Kasumi-1 (cell line): ENCODE measurements at places on chromosomes 4 and X.
A peak's percentile ranks its signal among the peaks of the same experiment; 100 is the strongest.

DNA sequence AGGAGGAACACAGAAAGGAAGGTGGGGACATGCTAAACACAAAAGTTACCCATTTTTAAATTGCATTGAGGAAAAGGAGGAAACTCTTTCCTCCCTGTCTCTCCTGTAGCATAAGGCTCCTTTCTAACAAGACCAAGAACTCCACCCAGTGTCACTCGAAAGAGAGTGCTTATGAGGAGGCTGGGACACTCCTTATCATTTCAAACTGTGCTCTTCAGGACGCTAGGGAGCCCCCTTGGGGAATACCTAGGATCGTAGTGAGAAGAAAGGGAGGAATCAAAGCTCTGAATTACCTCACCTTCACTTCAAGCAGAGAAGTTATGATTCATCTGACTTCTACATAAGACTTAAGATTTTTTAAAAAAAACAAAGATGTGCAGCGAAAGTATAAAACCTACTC is 65.5 kb downstream of the F9 start:
- no peak for DNase-seq

DNA sequence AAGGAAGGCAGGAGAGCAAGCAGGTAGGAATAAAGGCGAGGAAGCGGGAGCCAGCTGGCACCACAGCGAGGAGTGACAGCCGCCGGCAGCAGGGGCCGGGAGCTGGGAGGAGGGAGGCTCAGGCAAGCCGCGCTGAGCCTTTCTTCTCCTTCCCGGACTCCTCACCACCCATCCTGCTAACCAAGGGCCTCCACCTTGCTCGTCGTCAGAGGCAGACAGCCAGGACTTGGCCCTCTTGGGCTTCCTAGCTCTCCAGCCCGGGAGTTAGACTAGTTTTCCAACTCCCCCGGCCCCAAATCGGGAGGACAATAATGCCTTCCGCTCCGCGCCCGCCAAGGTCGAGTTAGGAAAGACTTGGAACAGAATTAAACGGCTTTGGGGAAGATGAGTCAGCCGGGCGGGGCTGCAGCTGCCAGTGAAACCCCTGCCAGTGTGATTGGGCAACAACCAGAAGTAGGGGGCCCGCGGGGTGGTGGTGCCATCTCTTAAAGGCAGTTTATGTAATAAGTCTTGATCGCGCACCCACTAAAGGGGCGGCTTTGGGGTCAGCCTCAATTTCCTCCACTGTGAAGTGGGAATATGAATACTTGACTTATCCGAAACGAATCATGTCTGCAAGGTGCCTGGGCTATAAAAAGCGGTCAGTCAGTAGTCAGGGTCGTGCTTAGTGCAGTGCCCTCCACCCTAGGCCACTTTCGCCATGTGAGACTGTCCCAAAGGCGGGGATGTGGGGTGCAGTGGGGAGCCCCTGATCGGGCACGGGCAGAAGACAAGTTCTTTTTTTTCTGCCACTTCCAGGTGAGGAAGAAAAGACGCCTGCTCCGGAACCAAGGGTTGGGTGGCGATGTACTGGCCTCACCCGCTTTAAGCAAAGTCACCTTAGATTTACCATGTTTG is 6.7 kb upstream of the HSD17B10 start:
- DNase-seq, result peak; percentile 47

GRCh38 chr4:182351485-182351884 is 108.3 kb downstream of the TENM3 start:
- DNase-seq, result no peak

DNA sequence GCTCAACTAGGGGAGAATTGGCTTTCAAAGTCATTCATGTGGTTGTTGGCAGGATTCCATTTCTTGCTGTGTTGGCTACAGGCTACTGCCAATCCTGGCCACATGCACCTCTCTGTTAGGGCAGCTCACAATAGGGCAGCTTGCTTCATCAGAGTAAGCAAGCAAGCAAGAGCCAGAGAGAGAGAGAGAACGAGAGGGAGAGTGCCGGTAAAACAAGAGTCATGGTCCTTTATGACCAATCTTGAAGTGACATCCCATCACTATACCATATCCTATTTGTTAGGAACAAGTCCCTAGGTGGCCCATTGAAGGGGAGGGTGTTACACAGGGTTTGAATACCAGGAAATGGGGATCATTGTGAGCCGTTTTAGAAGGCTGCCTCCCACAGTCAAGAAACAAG is 33.0 kb upstream of the TLR2 start:
- peak; percentile 69 for DNase-seq

- DNase-seq, result no peak
Observed at GRCh38 chr4:25760518-25761157, 102.2 kb downstream of the SEL1L3 start.

DNA sequence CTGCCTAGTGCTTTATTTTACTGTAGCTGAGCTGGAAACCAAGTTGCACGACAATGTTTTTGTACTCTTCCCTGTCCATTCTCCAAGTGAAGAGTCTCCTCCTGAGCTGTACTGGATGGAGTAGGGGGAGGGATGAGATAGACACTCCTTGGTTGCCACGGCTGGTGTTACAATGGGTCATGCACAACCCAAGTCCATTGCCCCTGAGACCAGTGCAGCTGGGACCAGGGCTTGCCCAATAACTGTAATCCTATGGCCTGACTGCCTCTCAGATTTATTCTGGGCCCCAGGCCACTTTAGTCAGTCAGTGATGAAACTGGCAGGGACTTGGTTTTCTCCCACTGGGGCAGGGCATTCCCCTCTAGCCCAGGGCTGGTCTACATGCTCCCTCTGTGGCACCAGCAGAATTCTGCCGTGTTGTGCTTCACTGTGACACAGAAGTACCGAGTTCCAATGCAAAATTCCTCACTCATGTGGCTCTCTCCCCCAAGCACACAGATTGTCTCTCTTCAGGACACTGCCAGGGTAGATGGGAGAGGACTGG is 203.3 kb upstream of the PCDH18 start:
- no peak for DNase-seq

DNA sequence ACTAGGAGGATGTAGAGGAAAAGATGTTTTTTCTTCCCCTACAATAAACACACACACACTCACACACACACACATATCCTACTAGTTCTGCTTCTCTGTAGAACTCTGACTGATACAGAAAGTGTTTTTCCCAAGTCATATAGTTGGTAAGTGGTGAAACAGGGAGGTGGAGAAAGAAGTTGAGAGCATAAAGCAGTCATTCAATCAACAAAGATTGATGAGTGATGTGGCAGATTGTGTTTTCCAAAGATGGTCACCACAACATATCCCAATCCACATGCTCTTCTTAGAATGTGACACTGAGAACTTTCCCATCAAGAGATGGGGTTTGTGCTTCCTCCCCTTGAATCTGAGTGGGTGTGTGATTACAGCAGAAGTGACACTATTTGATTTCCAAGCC is 123.4 kb upstream of the ATP6AP2 start:
- DNase-seq, result no peak

GRCh38 chr4:2091990-2092668 is 33.0 kb downstream of the NAT8L start:
- no peak for DNase-seq

DNA sequence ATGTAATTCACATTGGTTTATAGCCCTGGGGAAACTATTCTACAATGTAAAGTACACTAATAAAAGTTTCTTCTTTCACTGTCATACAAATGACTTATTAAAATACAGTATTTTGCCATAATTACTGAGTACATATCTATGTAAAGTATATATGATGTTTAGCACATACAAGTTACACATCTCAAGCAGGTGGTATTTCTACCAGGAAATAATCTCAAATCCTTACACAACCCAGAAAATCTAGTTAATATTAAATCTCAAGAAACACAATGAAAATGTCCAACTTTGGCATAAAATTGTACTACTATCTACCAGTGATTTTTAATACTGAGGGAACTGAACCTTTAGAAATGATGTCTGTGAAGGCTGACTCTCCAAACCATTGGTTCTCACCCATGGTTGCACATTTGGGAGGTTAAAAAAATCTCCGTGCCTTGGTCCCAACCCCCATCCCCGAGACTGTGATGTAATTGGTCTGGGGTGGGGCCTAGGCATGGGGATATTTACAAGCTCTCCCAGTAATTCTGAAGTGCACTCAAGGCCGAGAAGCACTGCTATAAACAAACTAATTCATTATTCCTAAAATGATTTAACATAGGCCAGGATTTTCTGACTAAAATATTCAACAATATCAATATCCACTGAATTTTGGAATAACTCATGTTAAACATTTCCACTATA is 27.6 kb downstream of the MAP3K15 start:
- no peak for DNase-seq

DNA sequence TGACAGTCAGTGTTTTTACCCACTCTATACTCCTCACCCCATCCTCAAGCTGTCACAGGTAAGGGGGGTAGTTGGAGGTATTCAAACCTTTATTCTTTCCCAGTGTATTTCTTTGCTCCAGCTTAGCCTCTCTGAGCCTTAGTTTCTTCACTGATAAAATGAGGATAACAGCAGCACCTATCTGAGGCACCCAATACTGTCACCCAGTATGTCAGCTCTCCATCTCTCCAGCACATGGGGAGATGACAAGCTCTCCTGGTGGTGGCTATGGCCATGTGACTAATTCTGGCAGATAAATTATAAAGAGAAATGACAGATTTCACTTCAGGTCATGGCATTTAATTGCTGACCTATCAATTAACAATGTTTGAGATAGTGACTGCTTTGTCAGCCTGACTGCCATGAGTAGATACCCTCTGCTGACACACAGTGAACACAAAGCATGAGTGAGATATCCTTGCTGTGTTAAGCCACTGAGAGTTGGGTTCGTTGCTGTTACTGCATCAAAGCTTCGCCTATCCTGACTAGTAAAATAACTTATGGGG is 176.4 kb upstream of the TBC1D9 start:
- DNase-seq, result no peak

DNA sequence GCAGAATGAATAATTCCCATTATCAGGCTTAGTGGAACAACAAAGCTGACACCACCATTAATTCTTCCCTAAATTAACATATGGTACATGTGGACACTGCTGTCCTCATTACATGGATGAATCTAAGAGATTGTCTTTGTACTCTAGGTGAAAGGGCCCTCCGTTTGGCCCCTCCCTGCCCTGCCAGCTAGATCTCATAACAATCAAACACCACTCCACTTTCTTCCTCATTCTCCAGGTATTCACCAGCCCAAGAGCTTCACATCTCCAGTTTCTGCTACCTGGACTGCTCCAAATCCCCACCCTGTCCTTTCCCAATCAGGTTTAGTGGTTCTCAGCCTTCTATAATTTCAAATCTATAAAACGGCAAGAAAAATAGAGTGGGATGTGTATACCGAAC is 3.8 kb downstream of the HSD17B11 start:
- no peak for DNase-seq

DNA sequence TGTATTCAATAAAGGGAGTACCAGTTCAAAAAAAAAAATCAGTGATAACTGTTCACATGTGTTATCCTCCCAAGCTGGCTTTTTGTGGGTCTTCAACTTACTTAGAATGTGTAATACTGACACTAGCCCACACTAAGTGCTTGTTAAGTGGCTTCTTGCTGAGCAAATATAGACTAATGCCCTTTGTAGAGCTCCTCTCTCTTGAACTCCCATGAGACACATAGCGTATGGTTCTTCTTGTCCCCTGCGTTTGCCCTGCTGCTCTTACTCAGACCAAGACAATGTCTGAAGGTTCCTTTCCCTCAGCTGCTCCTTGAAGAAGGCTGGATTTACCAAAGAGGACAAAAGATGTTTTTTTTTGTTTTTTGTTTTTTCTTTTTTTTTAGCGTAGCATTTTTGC is 110.9 kb downstream of the FRAS1 start:
- DNase-seq, result no peak
